ENCODE measurements at places on chromosomes 6 and 20.

- no peak for DNase-seq
Measured at GRCh38 chr6:96017070-96017359, 1.2 kb downstream of the FUT9 start.

DNA sequence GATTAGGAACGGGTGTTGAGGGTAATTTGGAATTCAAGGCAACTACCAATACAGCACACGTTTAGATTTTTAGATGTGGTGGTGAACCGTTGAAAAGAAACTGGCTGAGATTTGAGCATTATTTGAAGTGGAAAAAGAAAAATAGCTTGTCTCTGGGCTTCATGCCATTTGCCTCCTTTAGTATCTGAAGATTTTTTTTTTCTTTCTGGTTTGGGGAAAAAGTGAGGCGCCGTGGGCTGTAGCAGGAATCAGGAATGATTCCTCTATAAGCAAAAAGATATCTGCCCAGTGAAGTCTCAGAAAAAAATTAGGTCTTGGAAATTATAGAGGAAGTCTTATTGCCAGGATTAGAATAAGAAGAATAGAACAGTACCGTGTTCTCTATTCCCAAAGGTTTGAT is 88.5 kb downstream of the RPS12 start:
- DNase-seq, result no peak

DNA sequence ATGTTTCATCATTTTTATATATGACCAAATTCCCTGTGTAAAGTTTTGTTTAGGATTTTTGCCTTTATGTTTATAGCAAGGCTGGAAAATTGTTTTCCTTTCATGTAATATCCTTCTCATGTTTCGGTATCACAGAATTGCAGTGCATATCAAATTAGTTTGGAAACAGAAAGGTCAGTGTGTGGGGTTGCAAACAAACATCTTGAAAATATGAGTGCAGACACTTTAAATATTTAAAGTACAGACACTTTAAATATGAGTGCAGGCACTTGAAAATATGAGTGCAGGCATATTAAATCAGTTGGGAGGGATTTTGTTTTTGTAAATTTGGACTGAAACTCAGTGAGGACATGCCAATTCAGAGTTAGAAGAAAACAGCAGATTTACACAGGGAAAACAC is 6.5 kb downstream of the SLPI start:
- no peak for DNase-seq

- DNase-seq, result no peak
Measured at GRCh38 chr6:47209632-47210031, 100.1 kb downstream of the TNFRSF21 start.

GRCh38 chr6:72748759-72749158 is 126.9 kb downstream of the KCNQ5 start:
- DNase-seq, result no peak

DNA sequence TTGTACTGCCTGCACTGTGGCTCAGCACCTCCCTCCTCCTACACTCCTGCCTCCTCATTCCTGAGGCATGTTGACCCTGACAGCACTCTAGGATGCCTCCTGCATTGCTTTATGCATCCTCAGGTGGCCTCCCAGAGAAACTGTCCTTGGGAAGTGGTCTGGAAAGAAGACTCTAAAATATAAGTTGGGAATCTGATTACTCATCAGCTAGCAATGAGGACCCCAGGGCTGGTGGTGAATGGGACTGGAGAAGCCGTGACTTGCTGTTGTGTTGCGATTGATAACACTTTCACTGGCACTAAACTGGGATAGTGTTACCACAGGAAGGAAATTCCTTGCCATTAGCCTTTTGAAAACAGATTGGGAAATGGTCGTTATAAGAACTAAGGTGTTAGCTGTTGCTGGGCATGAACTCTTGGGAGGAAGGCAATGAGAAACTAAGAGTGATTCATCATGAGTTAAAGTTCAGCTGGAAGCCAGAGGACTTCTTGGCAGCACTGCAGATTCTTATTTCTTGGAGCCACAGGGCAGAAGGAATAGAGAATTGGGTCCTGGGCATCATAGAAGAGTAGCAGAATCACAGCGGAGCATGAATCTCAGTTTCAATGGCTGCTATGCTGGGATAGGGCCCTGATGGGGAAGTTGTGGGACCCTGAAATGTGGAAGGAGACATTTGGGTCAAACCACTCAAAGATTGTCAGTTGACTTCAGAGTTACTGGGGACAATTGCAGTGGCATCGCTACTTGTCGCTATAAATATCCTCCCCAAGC is 10.1 kb upstream of the SIRPD start:
- no peak for DNase-seq

DNA sequence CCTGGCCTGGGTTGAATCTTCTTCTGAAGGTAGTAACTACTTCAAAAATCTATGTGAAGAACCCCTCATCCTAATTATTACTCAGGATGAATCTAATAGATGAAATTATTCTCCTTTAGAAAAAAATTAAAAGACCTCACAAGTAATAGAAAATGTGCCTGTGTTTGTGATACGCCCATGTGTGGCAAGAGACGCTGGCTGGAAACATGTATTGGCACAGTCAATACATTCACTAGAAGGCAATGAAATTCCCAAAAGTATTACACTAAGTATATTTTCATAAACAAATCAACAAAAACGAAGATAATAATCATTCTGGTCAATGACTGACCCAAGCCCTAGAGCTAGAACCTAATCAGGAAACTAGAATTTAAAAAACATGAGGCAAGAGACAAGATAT is 64.0 kb downstream of the B4GALT5 start:
- DNase-seq, result no peak

GRCh38 chr6:31882344-31882743 is 3.5 kb upstream of the SLC44A4 start:
- DNase-seq, result no peak

DNA sequence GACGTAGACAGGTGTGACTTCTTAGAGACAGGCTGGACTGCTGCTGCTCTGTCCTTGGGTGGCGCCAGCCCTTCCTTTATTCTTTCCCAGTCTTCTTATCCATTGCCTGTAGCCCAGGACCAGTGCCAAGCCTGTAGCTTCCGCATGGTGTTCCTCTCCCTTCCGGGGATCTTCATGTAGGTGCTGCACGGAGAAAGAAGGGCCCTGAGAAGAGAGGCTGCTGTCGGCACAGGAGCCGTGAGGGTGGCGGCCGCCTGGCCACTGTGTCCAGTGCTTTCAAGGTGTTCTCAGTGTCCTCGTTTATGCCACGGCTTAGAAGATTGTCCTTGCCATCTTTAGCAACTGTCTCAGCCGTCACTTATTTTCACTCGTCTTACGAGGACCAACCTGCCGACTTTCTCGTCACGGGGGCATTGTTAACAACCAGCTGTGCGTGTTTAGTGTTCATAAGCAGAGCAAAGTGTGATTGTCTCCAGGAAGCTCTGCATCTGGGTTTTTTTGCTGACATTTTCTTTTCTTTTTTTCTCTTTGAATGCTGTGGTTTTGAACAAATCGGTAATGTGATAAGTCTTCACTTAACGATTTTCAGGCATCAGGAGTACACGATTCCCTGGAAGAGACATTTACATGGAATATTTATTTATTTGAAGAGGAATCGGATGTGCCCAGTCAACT is 61.2 kb downstream of the PPP1R14C start:
- no peak for DNase-seq

DNA sequence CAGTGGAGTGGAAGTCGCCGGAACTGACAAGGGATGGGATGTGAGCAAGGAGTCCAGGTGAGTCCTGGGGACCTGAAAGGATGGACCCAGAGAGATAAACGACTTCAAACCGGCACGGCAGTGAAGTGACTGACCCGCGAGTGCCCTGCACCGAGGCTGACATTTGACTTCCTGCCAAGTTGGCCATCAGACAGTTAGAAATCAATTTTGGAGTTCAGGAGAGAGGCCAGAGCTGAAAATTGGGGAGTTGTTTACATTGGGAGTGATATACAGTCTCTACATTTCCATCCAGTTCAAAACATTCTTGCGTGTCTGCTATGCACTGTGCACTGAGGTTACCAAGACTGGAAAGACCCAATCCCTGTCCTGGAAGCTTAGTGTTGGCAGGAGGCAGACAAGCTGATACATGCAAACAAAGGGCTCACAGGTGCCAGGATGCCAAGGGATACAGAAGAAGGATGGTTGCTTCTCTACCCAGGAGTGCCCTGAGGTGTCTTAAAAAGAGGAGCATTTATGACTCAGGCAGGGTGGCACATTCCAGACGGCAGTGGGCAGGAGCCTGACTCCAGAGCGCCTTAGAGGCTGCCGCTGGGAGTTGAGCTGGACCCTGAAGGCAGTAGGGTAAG is 186.6 kb downstream of the MTHFD1L start:
- DNase-seq, result peak; percentile 61

- peak; percentile 50 for DNase-seq
Measured at GRCh38 chr6:16471222-16471909, 233.0 kb downstream of the GMPR start.

DNA sequence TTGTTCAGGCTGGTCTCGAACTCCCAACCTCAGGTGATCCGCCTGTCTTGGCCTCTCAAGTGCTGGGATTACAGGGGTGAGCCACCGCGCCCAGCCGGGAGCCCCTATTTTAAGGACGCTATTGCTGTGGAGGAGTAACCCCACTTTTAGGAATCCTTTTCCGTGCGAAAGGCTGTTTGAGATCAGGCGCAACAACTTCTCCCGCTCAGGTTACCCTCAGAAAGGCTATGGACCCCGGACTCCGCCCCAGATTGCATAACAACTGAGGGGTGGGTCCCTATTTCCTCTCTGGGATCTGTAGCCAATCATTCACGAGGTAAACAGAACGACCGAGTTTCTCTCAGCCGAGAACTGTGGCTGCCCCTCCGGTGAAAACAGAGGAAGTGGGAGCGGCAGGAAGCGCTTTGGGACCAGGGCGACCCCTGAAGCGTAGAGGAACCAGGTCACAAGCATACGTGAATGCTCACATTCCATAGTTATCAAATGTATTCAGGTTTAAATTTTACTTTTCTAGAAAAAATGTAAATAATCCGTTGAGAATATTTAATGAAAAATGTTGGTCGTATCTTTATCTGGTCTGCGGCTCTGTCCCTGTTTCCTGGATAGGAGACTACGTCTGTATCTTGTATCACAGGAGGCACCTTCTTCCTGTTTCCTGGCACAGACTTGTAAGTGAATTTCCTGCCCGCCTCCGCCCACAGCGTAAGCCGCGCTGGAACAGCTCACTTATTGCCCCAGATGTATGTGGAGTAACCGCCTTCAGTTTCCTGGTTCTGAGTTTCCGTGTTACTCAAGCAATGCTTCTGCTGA is 26.8 kb downstream of the HLA-E start:
- DNase-seq, result peak; percentile 92

DNA sequence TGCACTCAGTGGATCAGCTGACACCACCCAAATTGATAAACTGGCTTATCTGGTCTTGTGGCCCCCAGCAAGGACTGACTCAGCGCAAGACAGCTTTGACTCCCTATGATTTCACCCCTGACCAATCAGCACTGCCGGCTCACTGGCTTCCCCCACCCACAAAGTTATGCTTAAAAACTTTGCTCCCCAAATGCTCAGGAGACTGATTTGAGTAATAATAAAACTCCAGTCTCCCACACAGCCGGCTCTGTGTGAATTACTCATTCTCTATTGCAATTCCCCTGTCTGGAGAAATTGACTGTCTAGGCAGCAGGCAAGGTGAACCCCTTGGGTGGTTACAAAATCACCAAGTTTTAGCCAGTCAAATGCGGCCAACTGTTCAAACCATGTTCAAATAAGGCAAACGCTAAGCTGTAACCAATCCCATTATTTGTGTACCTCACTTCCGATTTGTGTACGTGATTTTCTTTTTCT is 32.5 kb downstream of the SLC22A2 start:
- DNase-seq, result no peak

- no peak for DNase-seq
Measured at GRCh38 chr20:61766921-61767610, 298.6 kb downstream of the TAF4 start.

DNA sequence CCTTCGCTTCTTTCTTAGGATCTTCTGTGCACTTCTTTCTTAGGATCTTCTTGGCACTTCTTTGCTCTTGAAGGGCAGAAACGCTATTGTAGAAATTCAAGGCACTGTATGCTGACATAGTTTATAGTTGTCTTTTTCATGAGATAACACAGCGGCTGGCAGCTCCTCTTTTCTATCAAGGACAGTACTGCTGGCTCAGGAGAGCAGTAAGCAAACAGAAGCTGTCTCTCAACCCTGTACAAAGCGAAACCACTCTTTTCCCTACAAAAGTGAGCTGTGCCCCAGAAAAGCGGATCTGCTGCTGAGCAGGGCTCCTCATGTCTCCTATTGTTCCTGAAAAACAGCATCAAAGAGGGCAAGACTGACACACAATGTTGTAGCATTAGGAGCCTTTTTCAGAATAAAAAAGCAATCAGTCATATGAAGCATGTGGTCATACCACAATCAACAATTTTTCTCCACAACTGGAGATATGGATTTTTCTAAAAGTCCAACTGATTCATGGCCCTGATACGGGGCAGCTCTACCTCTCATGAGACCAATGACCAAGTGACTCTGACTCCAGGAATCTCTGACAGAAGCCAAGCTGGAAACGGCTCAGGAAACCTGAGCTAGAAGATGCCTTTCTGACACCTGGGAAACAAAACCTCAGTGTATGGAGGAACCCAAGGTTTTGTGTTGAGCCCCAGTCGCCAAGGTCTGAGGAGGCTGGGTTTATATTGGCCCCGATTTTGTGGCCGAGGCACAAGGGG is 255.9 kb downstream of the ESR1 start:
- DNase-seq, result no peak

DNA sequence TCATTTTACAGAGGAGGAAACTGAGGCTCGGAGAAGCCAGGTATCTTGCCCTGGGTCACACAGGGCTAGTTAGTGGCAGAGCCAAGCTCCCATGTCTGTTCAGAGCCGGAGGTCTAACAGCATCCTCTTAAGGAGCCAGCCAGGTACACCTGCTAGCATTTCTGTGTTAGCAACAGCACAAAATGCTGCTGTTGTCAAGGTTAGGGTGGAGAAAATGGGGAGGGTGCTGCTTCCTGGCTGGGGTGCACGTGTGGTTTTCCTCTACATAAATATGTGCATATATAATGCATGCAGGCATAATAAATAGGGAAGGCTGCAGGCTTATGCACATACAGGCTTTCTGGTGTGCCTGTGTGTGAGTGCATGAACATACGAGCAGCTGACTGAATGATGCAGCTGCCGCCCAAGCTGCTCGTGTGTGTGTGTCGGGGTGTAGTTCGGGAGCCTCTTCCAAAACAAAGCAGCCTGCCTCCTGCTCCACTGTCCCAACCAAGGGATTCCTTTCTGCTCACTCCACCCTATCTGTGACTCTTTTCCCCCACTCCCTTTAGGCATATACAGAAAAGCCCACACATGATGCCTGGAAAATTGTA is 86.6 kb downstream of the CD40 start:
- DNase-seq, result no peak
